A673 (cell line): ENCODE measurements at places on chromosomes 16 and 17. TPM values are rescaled to one million over a fixed set of nuclear protein-coding genes. Genes with fewer than 3 reads are reported as not detected.

Gene KRTAP17-1
- not detected in 2 replicates for total RNA-seq

Gene KCNG4
- not detected in 2 replicates for total RNA-seq

Gene PAM16
- total RNA-seq, result 89.7 and 90.3 TPM in 2 replicates

Gene NPIPB5
- 199 and 204 TPM in 2 replicates for total RNA-seq

Gene TLCD2
- 2.1 and 4.2 TPM in 2 replicates for total RNA-seq

Gene CCL3
- total RNA-seq, result not detected in 2 replicates

Gene MT1G
- total RNA-seq, result 10.8 and 48.8 TPM in 2 replicates

Gene RNF167
- 77.3 and 78.8 TPM in 2 replicates for total RNA-seq

Gene E4F1
- 36.0 and 41.6 TPM in 2 replicates for total RNA-seq

Gene ALOX12B
- 0.39 TPM in 1 of 2 replicates, not detected in the other for total RNA-seq

Gene YPEL2
- 0.60 and 0.96 TPM in 2 replicates for total RNA-seq

Gene DNAH9
- 6.2 and 6.6 TPM in 2 replicates for total RNA-seq

Gene MARVELD3
- total RNA-seq, result 1.4 and 1.5 TPM in 2 replicates

Gene CORO7
- total RNA-seq, result 24.4 and 31.2 TPM in 2 replicates

Gene TP53TG3B
- total RNA-seq, result not detected in 2 replicates

Gene C1QTNF1
- total RNA-seq, result 3.8 and 6.3 TPM in 2 replicates

Gene PRSS53
- 3.1 and 4.0 TPM in 2 replicates for total RNA-seq

Gene HBA2
- total RNA-seq, result 1.9 and 6.1 TPM in 2 replicates

Gene CD300H
- not detected in 2 replicates for total RNA-seq

Gene CCL16
- not detected in 2 replicates for total RNA-seq

Gene CLDN9
- total RNA-seq, result not detected in 2 replicates

Gene PRR35
- total RNA-seq, result 0.13 TPM in 1 of 2 replicates, not detected in the other

Gene INPP5K
- 26.2 and 27.5 TPM in 2 replicates for total RNA-seq

Gene YBX2
- total RNA-seq, result 0.77 and 1.6 TPM in 2 replicates

Gene TEKT1
- total RNA-seq, result not detected in 2 replicates

Gene TBC1D26
- total RNA-seq, result 0.11 and 0.39 TPM in 2 replicates

Gene SLC16A11
- total RNA-seq, result 0.47 and 1.3 TPM in 2 replicates

Gene CEP295NL
- total RNA-seq, result 1.5 TPM in 2 replicates

Gene CDH15
- 0.13 and 0.24 TPM in 2 replicates for total RNA-seq
